Cerebellar cortex (tissue), 1 donor: ENCODE measurements at places on chromosomes 6 and 20.

- DNase-seq: no peak
Observed at GRCh38 chr20:41138475-41139226, 1.3 kb downstream of the PLCG1 start.

DNA sequence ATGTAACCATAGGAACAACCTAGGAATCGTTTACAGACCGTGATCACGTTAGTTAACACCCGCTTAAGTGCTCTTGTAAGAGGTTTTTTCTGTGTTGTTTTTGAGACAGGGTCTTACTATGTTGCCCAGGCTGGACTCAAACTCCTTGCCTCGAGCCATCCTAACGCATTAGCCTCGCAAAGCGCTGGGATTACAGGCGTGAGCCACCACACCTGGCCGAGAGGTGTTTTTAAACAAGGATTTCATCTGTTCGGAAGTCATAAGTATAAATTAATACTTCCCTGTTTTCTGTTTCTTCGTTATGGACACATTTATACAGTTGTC is 727 bp downstream of the MRS2 start:
- no peak for DNase-seq

- no peak for DNase-seq
Observed at GRCh38 chr6:2523061-2523460, 227.7 kb downstream of the MYLK4 start.

GRCh38 chr6:29792123-29793035 is 35.2 kb upstream of the HLA-G start:
- DNase-seq: peak; percentile 45

DNA sequence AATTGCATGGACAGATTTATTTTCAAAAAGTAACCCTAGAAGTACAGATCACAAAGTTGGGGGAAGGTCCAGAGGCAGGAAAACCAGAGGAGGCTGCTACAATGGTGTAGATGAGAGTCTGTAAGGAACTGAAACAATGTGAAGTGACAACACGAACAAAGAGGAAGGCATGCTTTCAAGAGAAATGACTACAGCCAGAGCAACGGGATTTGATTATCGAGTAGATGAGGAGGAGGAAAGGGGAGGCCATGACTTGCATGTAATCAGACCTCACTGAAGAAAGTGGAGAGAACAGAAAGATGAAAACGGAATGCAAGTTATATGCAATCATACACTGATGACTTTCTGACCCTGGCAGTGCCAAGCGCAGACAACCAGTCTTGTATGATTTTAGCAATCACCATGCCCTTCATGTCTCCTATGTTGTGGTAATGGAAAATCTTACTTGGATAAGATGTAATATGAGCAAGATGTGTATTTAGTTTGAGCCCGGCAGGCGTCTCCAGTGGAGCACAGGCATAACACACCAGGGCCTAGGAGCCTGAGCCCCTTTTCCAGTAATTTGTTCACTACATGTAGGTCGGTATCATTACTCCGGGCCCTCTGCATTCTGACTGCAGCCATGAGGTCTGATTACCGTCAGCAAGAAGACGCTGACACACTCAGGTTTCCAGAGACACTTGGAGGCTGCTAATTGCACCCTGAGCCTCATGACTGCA is 34.0 kb upstream of the FAM83C start:
- DNase-seq: no peak

GRCh38 chr20:46984405-46984804 is 89.8 kb downstream of the EYA2 start:
- DNase-seq: no peak

DNA sequence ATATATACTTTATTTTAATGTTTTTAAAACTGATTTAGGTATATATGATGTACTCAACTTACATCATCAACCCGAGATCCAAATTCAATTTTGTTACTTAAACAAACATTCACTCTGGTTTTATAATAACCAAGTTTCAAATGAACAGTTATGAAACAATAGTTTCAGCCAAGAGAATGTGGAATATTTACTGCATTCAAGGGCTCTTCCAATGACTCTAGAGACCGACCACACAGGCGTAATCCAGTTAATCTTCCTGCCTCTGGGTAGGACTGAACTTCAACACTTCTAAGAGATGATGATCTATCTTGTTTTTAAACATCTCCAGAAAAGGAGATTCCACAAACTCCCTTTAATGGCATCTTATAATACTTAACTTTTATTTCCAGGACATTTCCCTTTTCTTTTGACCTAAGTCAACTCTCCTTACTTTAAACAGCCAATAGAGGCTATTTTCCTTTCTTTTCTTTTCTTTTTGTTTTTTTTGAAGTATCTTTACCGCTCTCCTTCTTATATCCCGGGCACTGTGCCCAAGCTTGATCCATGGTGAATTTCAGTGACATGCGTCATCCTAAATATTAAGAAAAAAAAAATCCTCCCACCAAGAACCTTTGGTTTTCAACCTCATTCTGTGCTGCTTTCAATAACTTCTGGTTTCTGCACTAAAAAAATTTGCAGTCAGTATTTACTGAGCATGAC is 110.1 kb downstream of the KIF13A start:
- no peak for DNase-seq

DNA sequence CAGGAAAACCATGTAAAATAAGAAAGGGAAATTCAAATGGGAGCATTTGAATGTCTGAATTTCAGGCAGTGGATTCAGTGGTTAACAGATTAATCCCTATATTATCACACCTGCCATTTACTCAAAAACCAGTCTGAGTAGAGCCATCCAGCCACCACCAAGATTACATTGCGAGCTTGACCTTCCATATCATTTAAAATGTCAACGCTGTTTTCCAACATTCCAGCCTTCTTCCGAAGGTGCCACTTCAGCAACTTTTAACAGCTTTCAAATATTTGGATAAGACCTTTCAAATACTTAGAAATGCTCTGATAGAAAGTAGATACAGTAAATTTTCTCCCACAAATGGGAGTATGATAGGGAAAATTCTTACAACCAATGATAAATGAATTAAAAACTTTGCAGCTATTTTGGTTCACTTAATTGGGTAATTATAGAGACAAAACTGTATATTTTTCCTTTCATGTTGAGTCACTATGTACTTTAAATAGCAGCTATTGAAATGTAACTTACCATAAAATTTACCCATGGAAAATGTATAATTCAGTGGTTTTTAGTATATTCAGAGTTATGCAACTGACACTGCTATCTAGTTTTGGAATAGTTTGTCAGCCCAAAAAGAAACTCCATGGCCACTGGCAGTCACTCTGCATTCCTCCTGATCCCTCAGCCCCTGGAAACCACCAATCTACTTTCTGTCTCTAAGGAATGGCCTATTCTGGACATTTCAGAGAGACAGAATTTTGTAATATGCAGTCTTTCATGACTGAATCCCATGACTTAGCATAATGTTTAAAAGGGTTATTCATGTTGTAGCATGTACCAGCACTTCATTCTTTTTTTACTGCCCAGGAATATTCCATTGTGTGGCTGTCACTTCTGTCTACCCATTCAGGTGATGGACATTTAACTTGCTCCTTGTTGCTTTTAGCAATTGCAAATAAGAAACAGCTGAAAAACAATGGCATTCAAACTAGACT is 21.5 kb downstream of the EZR start:
- no peak for DNase-seq

DNA sequence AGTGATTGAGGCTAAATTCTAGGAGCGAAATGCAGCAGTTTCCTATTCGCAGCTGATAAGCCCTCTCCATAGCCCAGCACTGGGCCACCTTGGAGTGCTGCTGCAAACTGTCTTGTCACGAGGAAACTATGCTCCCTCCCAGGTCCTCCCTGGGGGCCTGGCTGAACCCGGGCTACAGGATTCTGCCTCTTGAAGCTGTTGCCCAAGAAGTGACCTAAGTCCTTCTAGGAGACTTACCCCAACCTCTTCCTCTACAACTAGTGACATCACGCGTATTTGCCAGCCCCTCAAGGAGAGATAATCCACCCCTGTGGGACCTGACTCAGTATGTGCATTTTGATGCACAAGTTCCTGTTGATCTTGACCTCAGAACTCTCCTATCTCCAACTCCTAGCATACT is 26.5 kb upstream of the ZFAND3 start:
- DNase-seq: no peak

DNA sequence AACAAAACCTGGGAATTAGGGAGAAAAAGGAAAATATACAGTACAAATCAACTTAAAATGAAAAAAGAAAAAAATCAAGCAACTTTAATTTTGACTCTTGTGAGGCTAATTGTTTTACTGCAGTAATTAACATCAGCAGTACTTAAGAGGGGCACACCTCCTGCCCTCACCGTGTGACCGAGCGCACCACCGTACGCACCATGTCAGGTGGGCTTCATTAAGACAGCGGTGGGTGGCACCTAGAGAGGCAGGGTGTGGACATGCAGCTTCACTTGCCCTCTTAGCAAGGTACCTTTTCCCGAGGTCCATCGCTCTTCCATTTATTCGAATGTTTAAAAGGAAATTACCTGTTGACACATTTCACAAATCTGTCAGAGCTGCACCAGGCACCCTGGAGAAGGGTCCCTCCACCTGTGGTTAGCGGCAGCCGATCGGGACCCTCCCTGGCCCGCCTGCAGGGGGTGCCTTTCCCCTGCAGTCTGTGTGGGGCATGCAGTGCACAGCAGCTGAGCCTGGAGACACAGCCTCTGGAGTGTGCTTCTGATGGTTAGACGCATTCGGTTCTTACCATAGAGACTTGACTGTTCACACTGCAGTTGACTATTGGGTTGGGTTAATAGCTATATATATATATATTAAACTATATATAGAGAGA is 184.1 kb downstream of the TMEM242 start:
- DNase-seq: no peak

- DNase-seq: no peak
Observed at GRCh38 chr20:59031564-59032022, 542 bp downstream of the ATP5F1E start.

DNA sequence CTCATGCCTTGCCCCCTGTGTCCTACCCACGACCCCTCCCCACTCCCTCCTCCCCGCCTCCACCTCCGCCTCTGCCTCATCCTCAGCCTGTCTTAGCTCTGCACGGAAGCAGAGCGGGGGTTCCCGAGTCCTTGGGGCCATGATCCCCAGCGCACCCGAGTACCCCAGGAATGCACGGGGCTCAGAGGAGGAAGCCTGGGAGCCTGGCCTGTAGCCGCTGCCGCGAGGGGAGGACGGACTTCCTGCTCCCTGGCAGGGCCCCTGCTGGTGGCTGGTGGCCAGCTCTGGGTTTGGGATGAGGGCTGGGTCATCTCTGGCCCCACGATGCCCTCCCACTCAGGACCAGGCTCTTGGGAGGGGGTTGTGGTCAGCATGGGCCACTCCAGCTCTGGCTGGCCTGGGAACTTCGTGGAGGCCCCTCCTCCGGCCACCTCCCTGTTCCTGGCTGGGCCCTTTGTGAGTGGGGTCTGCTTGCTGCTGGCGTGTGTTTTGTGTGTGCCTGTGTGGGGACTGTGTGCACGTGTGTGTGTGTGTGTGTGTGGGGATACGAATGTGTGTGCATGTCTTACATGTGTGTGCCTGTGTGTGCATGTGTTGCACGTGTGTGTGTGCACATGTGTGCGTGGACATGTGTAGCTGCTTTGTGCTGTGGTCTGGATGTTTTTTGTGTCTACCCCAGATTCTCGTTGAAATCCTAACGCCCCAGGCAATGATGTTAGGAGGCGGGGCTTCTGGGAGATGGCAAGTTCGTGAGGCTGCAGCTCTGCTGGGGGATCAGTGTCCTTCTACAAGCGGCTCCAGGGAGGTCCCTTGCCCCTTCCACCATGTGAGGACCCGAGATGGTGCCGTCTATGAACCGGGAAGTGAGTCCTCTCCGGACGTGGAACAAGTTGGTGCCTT is 1.3 kb upstream of the RBBP8NL start:
- no peak for DNase-seq
